ENCODE measurements at places on chromosomes 11 and 22.

DNA sequence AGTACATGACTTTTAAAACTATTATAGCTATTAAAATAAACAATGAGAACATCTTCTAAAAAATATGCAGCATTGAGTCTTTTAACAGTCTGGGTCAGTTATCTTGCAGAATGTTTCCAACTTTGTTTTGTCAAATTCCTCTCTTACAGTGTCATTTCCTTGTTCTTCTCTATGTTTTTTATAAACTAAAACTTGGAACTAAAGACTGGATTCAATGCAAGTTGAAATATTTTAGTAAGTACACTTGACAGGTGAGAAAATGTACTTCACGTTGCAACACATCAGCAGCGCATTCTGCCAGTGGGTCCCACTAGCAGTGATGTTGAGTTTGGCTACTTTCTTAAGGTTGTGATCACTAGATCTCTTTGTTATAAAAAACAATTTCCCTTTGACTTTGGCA lies 1407.6 kb upstream of the RAG2 start:
- no peak for DNase-seq

GRCh38 chr11:17719938-17720795 lies 796 bp downstream of the MYOD1 start:
- no peak for DNase-seq

DNA sequence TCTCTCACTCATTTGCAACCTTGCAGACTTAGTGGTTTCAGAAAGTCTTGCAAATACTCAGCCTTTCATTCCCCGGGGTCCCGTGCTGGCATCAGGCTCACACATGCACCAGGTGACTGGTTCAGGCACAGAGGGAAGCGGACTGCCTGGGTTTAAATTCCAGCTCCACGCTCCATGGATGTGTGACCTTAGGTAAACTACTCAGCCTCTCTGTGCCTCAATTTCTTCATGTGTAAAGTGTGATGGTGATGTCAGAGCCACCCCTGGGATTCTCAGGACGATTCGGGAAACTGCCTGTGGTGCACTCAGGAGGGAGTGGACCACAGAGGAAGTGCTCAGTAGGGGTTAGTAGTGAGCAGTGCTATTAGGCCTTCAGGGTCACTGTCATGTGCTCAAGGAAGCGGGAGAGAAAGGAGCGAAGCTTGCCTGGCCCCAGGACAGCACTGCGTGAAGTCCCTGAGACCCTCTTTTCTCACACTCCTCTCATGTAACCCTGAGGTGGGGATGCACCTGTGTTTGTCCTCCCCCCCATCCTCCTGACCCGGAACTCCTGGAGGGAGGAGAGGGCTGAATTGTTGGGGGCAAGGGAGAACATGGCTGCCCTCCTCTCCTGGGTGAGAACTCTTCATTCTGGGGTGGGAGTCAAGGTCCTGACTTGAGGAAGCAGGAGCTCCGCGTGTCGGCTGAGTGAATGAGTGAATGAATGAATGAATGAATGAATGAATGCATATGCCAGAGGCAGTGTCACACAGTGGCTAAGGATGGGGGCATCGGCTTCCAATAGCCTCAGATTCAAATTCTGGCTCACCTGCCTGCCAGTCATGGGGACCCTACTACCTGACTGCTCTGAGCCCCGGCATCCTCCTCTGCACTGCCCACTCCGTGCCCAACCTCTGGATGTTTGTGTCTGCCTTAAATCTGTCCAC lies 14.4 kb upstream of the UPK3A start:
- DNase-seq: no peak

- DNase-seq: no peak
Observed at GRCh38 chr11:117941976-117942654, 12.9 kb upstream of the TMPRSS13 start.

DNA sequence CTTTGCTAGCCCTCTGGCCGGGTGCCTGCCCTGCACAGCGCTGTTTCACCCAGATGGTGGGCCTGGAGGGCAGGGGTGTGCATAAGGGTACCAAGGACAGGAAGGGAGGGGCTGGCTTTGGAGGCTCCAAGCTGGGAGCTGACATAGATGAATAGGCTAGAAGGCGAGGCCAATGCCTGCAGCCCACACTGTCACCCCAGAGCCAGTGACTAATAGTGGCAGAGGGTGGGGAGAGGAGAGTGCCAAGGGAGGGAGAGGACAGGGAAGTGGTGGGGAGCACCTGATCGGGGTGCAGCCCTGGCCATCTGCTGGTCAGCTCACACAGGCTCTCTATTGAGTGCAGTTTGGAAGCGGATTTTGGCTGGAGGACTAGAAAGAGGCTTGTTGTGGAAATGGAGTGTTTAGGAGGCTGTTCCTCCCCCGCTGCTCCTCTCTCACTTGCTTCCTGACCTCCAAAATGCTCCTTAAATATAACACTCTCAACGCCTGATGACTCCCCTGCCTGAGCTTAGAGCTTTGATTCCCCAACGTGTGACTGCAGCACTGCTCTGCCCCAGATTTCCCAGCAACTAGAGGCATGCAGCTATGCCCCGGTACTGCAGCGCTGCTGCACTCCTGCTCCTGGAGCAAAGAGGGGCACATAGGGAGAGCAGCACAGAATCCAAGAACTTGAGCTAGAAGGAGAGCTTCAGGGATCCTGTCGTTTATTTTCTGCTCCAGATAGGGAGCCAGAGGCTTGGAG lies 89.2 kb downstream of the GRAMD1B start:
- no peak for DNase-seq

DNA sequence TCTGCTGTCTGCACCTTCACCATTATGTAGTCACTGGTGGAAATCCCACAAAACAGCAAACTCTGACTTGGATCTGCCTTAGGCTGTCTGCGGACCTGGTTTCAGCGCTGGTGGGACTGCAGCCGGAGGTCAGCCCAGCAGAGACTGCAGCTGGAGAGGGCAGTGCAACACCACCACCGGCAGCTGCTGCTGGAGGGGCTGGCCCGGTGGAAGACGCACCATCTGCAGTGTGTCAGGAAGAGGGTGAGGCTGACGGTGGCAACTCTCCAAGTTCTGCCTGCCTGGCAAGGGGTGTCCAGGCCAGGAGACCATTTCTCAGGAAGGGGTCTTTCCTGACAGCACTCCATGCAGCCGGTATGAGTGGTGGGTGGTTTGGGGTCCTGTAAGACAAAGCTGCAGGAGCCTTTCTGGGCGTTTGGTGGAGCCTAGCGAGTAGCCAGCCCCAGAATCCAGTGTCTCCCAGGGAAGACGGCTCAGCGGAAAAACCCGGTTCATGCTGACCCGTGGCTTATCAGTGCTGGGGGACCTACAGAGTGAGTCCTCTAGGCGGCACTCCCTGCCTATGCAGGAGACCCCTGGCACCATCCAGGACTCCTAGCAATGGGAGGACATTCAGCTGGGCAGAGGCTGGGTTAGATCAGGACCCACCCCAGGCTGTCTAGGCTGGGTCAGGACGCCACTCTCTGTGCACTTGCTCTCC lies 50.8 kb downstream of the PISD start:
- no peak for DNase-seq

GRCh38 chr22:48238966-48239365 lies 1476.5 kb downstream of the TBC1D22A start:
- no peak for DNase-seq

DNA sequence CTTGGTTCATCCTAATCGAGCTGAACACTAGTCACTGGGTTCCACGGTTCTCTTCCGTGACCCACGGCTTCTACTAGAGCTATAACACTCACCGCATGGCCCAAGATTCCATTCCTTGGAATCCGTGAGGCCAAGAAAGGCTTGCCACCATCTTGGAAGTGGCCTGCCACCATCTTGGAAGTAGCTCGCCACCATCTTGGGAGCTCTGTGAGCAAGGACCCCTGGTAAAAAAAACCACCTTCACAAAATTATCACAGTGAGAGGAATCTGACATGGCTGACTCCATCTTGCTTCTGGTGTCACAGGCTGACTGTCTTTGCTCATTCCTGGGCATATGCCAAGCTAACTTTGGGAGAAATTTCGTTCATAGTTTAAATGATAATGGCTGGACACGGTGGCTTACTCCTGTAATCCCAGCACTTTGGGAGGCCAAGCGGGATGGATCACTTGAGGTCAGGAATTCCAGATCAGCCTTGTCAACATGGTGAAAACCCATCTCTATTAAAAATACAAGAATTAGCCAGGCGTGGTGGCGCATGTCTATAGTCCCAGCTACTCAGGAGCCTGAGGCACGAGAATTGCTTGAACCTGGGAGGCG lies 18.9 kb upstream of the KCTD14 start:
- DNase-seq: no peak

DNA sequence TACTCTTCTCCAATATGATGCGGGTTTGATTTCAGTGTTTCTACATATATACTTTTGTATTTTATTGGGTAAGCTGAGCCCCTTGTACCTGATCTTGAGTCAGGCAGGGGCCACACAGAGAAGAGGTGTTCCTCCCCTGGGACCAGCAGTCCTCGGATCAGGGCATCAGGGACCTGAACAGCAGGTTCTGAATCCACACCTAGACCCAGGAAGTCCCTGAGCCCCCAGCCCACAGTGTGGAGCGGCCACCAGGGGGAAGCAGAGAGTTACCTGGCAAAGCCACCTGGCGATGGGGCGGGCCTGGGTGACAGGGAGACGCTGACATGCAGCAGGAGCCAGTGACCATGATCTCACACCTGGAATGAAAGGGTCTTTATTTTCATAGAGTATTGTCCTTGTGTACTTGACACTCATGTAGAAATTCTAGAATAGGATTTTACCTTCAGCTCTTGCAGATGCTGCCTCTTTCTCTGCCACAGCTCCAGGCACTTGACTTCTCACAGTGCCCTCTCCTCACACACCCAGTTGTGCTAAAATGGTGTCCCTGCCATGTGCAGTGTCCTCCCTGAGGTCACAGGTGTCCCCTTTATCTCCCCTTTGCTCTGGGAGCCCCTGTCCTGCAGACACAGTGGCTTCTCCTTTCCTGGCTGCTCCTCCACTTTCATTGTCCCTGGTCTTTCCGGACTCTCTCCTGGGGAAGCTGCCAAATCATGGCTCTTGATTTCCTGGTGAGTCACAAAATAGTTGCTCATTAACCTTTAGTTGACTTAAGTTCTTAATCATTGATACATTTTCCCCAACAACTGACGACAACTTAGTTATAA lies 48.5 kb downstream of the GGTLC2 start:
- DNase-seq: peak; percentile 73

DNA sequence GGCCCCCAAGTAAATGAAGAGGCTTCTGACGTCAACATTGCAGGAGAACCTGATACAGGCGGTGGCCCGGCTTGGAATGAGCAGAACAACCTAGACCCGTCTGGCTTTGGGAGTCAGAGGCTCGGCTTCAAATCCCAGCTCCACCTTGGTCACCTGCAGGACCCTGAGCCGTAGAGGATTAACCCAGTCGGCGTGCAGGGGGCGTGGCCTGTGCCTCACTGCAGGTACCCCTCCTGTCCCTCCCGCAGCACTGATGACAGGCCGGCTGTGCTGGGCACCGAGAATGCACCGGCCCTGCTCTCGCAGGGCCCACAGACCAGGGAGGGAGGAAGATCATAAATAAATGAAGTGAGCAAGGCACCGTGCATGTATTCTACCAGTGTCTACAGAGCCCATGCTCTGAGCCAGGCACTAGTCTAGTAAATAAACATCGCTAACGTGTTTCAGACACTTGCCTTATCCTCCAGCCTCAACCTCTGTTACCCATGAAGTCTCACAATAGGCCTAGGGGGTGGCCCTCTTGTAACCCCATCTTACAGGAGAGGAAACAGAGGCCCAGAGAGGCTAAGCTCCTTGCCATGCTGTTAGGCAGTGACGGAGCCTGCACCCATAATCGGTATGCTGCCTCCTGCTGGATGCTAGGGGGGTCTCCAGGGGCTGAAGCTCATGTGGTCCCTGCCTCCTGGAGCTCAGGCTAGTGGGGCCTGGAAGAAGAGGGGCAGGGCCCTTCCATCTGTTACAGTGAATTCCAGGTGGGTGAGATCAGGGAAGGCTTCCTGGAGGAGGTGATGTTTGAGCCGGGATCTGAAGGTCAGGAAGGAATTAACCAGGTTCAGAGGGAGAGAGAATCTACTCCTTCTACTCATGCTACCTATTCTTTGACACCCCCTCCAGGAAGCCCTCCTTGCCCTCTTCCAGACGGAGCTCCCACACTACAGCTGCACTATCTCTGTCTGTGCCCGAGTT lies 53.4 kb downstream of the RTL6 start:
- no peak for DNase-seq

DNA sequence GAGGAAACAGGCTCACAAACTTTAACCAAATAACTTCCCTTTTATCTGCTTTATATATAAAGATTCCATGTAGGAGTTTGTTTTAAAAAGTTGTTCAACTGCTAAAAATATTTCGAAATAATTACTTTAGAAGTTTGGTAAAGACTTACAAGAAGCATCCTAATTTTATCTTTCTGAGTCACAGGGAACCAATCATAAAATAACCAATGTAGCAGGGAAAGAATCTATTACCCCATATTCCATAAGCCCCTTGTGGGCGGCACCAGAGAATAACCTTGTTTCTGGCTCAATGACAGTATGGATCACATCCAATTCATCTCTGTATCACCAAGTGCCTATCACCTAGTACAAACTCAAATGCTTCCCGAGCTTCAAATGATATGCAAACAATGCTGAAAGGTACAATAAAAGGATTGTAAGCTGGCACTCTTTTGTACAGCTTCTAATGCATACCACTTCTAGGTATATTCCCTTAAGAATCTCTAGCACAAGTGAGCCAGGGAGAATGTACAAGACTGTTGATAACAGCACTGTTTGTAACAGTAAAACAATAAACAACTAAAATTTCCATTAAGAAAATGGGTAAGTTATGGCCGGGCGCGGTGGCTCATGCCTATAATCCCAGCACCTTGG lies 158.4 kb downstream of the ATG16L2 start:
- no peak for DNase-seq

DNA sequence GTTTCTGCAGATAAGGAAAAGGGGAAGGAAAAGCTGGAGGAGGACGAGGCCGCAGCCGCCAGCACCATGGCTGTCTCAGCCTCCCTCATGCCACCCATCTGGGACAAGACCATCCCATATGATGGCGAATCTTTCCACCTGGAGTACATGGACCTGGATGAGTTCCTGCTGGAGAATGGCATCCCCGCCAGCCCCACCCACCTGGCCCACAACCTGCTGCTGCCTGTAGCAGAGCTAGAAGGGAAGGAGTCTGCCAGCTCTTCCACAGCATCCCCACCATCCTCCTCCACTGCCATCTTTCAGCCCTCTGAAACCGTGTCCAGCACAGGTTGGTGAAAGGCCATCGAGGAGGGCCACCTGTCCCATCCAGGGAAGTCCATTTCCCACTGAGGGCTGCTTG lies 5.6 kb downstream of the TEF start:
- no peak for DNase-seq
